Type B pancreatic cell (in vitro differentiated cells): ENCODE measurements at places on chromosomes 3 and 15. TPM values are rescaled to one million over a fixed set of nuclear protein-coding genes. Genes with fewer than 3 reads are reported as not detected.

Gene WDR93
- 0.29 and 1.5 TPM in 2 replicates for total RNA-seq

Gene FBXW12
- total RNA-seq = not detected in 2 replicates

Gene PRRT3
- 8.2 and 11.3 TPM in 2 replicates for total RNA-seq

Gene SLC51B
- 1.2 and 5.7 TPM in 2 replicates for total RNA-seq

Gene ALDH1A3
- 13.0 and 14.4 TPM in 2 replicates for total RNA-seq

Gene AADACL2
- total RNA-seq = 11.7 and 43.6 TPM in 2 replicates

Gene MORC1
- not detected in 2 replicates for total RNA-seq

Gene FAM43A
- total RNA-seq = 9.3 and 13.9 TPM in 2 replicates

Gene PLCL2
- 6.5 and 10.6 TPM in 2 replicates for total RNA-seq

Gene CPEB1
- 1.6 and 1.8 TPM in 2 replicates for total RNA-seq

Gene MNS1
- total RNA-seq = 2.9 and 9.0 TPM in 2 replicates

DNA sequence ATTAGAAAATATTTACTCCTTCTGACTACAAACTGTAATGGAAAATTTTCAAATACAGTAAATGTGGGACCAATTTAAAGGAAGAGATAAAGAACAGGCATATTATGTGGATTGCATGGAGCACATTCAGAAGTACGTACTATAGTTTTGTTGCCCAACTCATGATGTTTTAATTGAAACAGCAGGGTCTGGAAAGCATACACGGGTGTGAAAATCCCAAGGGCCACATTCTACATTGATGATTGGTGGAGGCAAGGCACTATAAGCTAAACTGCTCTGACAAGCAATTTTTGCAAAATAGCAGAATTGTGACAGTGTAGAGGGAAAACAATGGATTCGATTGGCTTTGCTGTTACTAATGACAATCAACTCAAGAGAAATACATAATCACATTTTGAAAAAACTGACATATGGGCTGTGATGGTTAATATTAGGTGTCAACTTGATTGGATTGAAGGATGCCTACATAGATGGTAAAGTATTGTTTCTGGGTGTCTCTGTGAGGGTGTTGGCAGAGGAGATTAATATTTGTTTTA lies 458.6 kb downstream of the PYDC2 start:
- DNase-seq = no peak

GRCh38 chr3:125245521-125245920 lies 33.0 kb upstream of the SLC12A8 start:
- DNase-seq = no peak

- DNase-seq = no peak
Observed at GRCh38 chr3:120369037-120369467, 19.9 kb upstream of the LRRC58 start.

DNA sequence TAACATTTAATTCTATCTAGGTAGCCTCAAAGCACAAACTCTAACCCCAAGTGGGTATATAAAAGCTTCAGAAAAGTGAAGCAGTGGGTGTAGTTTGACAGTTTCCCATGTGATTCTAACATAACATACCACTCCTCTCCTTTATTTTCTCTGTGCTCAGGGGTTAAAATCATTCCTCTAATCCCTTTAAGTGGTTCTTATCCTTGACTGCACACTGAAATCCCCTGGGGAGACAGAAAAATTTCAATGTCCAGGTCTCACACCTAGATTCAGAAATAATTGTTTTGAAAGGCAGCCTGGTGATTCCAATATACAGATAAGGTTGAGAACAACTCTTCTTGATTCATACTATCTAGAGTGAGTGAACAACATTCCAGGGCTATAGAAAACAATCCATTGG lies 986.4 kb downstream of the ROBO1 start:
- no peak for DNase-seq

DNA sequence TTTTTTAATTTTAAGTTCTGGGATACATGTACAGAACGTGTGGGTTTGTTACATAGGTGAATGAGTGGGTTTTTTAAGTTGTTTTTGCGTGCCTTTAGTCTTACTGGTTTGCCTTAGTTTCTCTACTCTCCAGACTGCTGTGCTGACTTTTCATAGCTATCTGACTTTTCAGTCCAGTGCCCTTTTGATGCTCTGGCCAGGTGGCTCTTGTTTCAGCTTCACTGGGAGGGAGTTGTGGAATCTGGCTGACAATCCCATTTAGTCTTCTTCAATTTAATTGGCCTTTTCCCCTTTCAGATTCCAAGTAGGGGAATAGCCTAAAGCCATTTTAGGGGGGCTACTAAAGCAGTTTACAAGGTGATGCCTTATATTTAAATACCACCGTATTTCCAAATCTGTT lies 30.1 kb downstream of the FNDC3B start:
- DNase-seq = no peak

DNA sequence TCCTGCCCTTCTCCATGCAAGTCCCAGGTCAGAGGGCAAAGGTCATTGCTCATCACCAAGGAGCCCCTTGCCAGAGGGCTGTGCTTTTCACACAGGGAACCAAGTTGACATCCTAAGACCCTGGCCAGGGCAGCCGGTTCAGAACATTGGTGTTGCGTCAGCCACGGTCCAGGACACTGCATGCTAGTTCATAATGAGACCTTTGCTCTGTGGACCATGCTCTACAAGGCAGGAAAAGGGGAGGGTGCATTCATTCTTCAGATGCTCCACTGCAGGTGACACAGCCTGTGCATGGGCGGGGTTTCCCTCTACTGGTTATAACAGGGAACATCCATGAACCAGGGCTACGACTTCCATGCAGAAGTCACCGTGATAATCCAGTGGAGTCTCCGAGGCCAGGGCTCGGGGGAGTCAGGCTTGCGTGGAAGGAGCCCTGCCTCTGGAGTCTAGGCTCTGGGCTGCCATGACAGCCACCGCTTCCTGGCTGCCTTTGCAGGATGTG lies 81.6 kb downstream of the OCA2 start:
- DNase-seq = no peak

DNA sequence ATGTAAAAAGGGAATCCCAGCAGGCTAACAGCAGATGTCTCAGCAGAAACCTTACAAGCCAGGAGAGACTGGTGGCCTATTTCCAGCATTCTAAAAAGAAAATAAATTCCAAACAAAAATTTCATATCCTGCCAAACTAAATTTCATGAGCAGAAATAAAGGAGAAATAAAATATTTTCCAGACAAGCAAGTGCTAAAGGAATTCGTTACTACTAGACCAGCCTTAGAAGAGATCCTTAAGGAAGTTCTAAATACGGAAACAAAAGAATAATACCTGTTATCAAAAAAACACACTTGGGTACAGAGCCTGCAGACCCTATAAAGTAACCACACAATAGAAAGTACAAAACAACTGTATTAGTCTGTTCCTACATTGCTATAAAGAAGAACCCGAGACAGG lies 41.4 kb downstream of the HDGFL3 start:
- DNase-seq = no peak

- DNase-seq = peak; percentile 77
Observed at GRCh38 chr3:156674911-156675829, 780 bp downstream of the TIPARP start.

GRCh38 chr3:115040673-115041286 lies 106.3 kb downstream of the ZBTB20 start:
- DNase-seq = no peak

GRCh38 chr15:79673416-79674123 lies 223.2 kb downstream of the MTHFS start:
- no peak for DNase-seq

DNA sequence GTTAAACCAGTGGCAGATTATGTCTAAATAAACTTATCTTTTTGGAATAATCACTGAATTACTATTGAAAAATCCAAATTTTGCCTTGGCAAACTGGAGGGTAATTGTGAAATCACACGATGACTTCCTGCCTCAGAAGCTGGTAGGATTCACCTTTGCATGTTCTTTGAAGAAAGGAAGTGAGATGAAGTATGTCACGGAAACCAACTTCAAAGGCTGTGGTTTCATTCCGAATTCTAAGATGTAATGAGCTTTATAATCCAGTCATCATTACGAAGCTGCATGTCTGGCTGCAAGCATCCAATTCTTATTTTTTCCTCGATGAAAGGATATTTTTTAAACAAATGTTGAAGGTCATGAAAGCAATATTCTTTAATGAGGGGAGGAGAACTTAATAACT lies 15.0 kb upstream of the ZBED2 start:
- DNase-seq = no peak
